ENCODE measurements at places on chromosomes 2 and 18. TPM values are rescaled to one million over a fixed set of nuclear protein-coding genes. Genes with fewer than 3 reads are reported as not detected.

Gene PARD3B
- 43.0 TPM for total RNA-seq

Gene SAG
- total RNA-seq, result not detected

Gene FAP
- total RNA-seq, result 3.5 TPM

Gene MROH2A
- not detected for total RNA-seq

Gene CTDSP1
- 197 TPM for total RNA-seq

Gene SCYGR4
- not detected for total RNA-seq

Gene ZNF804A
- total RNA-seq, result 1.00 TPM

Gene ZBTB7C
- total RNA-seq, result 56.1 TPM

Gene NR4A2
- total RNA-seq, result 4.4 TPM

Gene POLE4
- 339 TPM for total RNA-seq

Gene LYG2
- total RNA-seq, result not detected

Gene FSIP2
- total RNA-seq, result 47.3 TPM

Gene GNLY
- not detected for total RNA-seq

Gene CCDC142
- total RNA-seq, result 61.1 TPM

Gene SERPINB3
- not detected for total RNA-seq

Gene RAPGEF4
- 1.4 TPM for total RNA-seq

Gene SLC9A2
- 61.7 TPM for total RNA-seq

Gene TLX2
- total RNA-seq, result not detected

Gene CDH20
- not detected for total RNA-seq

Gene TRABD2A
- 21.3 TPM for total RNA-seq

Gene PAX8
- 1.6 TPM for total RNA-seq

Gene DPP4
- total RNA-seq, result 7.0 TPM

Gene MAB21L4
- total RNA-seq, result 11.6 TPM

Gene HOXD13
- not detected for total RNA-seq

Gene GAL3ST2
- 90.1 TPM for total RNA-seq
